ENCODE measurements at places on chromosomes 2 and 18. TPM values are rescaled to one million over a fixed set of nuclear protein-coding genes. Genes with fewer than 3 reads are reported as not detected.

GRCh38 chr2:158143703-158144360 is 42.2 kb downstream of the UPP2 start:
- DNase-seq: no peak

GRCh38 chr18:43563780-43564179 is 286.5 kb upstream of the SYT4 start:
- peak; percentile 32 for DNase-seq

- DNase-seq: no peak
Observed at GRCh38 chr2:16655905-16656642, 9.6 kb downstream of the CYRIA start.

- no peak for DNase-seq
Observed at GRCh38 chr2:189729430-189729829, 33.2 kb downstream of the OSGEPL1 start.

DNA sequence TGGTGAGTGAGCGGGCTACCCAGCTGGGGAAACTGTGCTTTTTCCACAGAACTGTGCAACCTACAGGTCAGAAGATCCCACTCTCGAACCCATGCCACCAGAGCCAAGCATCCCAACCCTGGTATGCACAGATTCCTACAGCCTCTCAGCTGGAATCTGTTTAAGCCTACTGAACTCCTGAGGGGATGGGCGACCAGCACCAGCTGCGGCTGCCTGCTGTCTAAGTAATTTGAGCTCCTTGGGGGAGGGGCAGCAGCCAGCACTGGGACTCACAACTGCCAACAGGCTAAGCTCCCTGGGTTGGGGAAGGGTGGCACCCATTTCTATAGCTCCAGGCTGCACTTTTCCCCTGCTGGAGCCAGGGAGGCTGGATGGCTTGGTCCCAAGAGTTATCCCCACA is 11.8 kb downstream of the CYP27C1 start:
- DNase-seq: no peak

DNA sequence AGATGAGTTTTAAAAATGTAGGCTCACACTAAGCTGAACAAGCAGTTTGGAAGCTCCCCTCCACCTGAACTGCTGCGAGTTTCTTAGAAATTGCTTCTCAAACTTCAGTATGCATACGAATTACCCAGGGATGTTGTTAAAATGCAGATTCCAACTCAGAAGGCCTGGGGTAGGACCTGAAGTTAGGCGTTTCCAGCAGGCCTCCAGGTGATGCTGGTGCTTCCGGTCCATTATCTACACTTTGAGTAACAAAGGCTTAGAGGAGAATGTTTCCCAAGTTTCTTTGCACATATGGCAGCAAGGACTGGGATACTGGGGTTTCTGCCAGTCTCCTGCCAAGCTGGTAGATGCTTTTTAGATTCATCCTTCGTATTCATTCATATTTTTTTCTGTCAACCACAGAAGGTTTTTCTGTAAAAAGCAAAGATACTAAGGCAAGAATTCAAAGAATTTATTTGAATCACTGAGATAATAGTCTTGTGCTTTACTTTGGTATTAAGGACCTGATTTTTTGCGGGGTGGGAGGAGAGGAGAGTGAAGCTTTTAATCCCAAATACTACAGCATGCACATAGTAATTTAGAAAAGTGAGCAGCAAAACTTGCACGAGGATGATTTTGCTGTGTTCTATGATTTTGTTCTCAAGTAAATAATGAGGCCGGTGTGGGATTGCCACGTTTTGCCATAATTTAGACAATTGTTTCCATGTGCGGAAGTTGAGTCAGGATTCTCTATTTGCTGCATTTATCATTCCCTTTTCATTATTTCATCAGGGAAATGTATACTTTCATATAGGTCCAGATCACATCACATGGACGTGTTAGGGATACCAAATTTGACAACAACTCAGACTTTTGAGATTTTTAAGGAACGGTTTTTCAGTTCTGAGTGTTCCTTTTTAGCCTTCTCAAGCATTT is 137.6 kb upstream of the SPATS2L start:
- no peak for DNase-seq

MOCOS gene
- polyA plus RNA-seq: 1.0 TPM

DNA sequence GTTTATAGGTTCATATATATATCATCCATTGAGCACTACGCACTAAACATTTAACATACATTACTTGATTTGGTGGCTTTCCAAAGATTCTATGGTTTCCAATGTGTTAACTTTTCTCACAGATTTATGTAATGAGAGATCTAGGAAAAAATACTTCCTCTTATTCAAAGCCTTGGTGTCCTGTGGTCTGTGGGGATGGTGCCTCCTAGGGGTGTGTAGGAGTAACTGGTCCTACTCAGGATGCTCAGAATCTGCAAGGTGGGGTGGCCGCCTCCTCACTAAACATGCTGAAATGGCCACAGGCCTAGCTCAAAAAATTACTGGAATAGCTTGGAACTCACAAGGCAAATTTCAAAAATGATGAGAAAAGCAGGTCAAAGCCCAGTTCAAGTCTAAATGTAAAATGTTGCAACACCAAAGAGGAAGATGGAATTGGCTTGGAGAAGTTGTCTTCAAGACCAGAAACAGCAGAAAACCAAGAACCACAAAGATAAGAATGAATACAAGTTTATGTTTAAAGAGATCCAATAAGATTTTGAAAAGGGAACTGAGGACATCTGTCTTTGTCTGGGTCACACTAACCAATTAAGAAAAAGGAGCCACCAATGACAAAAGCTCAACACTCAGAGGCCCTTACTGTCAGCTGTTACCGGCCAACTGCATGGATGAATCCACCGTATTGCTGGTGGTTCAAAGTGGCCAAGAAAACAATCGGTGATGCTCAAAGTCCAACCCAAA is 11.5 kb downstream of the GPR55 start:
- DNase-seq: peak; percentile 39

- no peak for DNase-seq
Observed at GRCh38 chr18:70121842-70122241, 83.6 kb downstream of the RTTN start.

DNA sequence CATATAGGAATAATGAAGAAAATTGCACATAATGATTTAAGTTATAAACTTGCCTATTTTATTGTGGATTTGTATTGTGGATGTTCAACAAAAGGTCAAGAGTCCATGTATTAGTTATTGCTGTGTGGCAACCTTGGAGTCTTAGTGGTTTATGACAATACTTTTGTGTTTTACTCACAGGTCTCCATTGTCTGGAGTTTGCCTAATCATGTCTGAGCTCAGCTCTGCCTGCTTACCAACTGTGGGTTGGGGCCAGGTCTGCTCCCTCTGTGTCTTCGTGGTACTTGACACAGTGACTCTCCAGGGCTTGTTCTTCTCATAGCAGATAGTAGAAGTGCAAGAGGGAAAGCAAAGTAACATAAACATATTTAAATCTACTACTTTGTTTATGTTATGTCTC is 382.5 kb downstream of the CBLN2 start:
- DNase-seq: no peak

EIPR1 gene
- polyA plus RNA-seq: 24.4 TPM

DNA sequence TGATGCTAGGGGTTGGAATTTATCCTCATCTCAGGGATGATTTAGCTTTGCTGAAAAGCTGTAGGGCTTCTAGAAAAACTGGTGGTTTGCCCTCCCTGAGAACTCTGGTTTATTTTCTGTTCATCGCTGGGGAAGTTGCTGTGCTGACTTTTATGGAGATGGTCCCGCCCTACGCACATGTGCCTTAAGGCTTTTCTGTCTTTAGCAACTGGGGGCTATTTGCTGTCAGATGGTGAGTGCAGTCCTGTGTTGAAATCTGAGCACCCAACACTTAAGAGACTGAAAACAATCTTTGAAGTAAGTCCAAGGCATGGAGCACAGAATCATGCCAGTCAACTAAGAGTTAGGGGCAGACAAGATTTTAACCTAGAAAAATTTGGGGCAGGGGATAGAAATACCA is 2148.4 kb upstream of the CELF4 start:
- DNase-seq: no peak

DNA sequence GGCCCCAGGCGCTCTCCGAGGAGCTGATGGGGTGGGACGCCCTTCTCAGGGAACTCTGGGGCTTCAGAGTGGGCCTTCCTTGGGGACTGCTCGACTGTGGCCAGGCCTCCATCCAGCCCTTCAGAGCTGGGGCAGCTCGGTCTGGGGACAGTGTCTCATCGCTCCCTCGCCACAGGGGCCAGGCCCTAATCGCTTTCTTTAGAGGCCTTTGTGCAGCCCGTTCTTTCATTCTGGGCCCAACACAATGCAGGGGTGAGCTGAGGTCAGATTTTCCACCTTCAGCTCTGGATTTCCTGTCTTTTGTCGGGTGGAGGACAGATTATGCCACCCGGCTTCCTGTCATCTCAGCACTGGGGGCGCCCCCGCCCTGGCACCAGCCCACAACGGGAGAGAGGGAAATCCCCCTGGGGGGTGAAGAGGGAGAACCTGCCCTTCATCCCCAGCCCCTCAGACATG is 25.2 kb downstream of the MYCN start:
- no peak for DNase-seq

GRCh38 chr18:63890950-63891304 is 3.4 kb downstream of the SERPINB2 start:
- DNase-seq: no peak

GRCh38 chr2:239829326-239829725 is 195.8 kb downstream of the NDUFA10 start:
- no peak for DNase-seq

UGT1A3 gene
- not detected for polyA plus RNA-seq

DNA sequence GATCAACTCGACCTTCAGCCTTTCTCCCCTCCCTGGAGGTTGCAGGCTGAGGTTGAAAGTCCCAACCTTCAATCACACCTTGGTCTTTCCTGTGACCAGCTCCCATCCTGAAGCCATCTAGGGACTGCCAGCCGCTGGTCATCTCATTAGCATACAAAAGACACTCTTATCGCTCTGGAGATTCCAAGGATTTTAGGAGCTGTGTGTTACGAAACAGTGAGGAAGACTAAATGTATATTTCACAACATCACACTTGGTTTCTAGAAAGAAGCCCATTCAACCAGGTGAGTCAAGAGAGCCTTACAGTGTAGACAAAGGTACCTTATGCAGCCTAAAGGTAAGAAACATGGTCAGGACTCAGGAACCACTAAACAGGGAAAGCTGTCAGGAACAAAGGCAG is 126.4 kb downstream of the SH3BP4 start:
- DNase-seq: no peak

IKZF2 gene
- 11.2 TPM for polyA plus RNA-seq

DNA sequence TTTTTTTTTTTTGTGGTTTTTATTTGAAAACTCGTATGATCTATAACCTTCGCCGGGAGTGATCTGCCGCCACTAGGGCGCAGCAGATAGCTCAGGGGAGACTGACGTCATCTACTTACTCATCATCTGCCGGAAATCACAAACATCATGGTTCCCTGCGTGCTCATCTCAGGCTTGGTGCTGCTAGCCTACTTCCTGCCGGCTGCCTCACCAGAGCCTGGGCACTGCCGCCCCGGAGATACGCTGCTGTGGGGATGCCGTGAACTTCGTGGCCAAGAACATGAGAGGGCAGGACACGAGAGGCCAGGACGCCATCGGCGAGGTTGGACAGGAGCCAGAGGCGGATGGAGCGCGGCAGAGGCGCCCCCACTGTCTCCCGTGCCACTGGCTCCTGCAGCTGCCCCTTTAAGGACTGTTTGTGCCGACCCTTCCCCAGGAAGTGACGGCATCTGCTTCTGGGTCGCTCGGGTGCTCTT is 68.8 kb downstream of the DOK6 start:
- no peak for DNase-seq

DNA sequence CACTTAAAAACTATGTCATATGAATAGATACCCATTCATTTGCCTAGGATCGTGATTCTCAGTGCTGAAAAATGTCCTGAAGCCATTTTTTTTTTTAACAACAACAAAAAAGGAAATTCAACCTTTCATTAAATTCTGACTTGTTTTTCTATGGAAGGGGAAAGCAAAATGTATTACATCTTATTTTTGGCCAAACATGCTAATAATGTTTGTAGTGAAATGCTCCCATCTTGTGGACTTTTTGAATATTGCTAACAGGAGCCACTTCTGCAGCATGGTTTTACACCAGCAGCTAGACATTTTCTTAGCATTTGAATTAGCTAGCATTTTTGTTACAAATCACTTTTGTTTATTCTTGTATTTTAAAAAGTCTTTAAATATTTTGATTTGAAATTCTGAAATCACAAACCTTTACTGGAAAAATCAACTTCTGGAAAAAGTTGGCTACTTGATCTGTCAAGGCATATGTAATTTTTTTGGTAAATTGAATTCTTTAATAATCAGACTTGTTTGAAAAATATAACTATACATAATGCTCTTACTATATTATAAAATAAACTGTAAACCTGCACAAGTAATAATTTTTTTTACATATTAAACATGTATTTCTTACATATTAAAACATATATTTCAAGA is 75.8 kb downstream of the KIDINS220 start:
- DNase-seq: peak; percentile 40

- no peak for DNase-seq
Observed at GRCh38 chr18:55102501-55102900, 143.2 kb upstream of the CCDC68 start.

RAB6C gene
- 0.42 TPM for polyA plus RNA-seq

- DNase-seq: no peak
Observed at GRCh38 chr2:218334531-218334930, 22.1 kb upstream of the CATIP start.

DNA sequence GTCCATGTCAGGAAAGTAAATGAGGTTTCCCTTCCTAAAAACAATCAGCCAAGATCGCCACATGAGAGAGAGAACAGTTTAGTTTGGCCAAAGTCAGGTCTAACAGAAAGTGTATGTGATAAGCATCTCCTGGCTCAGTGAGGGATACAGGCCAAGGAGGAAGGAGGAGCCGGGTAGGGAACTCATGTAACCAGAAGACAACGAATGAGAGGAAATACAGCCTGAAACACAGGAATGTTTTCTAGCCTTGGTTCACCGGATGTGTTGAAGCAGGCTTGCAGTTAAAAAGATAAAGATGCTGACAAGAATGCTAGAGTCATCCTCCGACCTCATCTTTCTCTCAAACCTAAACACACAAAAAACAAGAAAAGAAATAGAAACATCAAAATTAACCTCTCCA is 283.9 kb upstream of the SIX2 start:
- no peak for DNase-seq

DNA sequence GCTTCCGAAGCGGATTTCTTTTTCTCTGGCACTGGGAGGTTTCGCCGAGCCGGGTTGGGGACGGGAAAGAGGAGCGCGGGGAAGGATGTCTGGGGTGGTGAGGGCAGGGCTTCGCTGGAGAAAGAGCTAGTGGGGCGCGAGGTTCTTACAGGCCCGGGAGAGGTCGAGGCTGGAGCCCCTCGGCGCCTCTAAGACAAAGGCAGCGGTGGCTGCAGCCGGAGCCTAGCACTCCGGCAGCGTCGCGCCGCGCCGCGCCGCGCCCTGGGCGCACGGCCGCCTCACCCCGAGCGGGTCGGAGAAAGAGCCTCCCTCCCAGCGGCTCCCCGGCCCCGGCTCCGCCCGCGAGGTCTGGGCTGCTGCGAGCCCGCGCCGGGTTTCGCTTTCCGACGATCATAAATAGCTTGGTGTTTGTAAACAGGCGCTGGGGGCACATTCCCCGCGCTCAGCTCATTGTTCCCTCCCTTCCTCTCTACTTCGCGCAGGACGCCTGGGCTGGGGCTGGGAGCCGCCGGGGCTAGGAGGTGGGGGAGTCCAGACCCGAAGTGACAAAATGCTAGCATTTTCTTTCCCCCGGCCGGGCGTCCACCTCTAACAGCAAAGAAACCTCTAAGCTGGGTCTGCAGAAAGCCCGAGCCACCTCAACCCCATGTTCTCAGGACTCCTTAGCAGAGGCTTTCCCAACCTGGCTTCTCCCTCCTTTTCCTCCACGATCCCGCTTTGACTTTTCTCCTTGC is 813 bp upstream of the MEIS1 start:
- peak; percentile 79 for DNase-seq

- no peak for DNase-seq
Observed at GRCh38 chr2:44135296-44135695, 33.4 kb upstream of the PPM1B start.

CXCR4 gene
- 41.3 TPM for polyA plus RNA-seq

- no peak for DNase-seq
Observed at GRCh38 chr2:98180456-98180855, 93.5 kb downstream of the VWA3B start.

DPP10 gene
- polyA plus RNA-seq: 3.5 TPM

Measured in left lung (tissue), 14 donors.